ENCODE measurements at places on chromosomes 5 and 9. TPM values are rescaled to one million over a fixed set of nuclear protein-coding genes. Genes with fewer than 3 reads are reported as not detected.

The FOXD4L3 gene
- total RNA-seq, result not detected

- DNase-seq, result no peak
These were observed 10.6 kb upstream of the F2RL1 start for GRCh38 chr5:76808141-76808691.

GRCh38 chr9:133059623-133060022 is 2.2 kb upstream of the CEL start:
- no peak for DNase-seq

The BARHL1 gene
- total RNA-seq, result not detected

DNA sequence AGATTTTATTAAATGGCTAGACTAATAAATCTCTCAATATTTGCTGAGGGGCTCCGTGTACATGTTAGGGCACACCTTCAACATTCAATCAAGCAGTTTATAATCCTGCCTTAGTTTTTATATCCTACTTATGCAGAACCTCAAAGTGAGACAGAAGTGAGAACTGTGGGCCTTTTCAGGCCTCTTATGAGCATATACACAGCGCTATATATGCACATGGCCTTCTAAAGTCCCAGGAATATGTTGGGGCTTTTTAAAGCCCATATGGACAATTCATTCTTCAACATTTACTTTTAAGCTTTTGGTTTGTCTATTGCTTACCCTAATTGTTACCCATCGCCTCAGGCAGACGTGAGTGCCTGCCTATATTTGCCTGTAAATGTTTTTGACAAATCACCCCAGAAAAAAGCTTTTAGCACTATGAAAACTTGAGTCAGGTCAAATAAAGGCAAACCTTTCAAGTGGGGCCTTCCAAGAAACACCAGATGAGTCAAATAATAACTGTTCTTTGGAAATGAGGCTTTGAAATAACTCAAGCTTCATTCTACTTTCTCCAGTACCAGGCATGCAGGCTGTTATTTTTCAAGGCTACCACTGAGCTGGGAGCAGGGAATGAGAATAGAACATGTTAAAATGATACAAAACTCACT is 58.2 kb downstream of the ESM1 start:
- no peak for DNase-seq

DNA sequence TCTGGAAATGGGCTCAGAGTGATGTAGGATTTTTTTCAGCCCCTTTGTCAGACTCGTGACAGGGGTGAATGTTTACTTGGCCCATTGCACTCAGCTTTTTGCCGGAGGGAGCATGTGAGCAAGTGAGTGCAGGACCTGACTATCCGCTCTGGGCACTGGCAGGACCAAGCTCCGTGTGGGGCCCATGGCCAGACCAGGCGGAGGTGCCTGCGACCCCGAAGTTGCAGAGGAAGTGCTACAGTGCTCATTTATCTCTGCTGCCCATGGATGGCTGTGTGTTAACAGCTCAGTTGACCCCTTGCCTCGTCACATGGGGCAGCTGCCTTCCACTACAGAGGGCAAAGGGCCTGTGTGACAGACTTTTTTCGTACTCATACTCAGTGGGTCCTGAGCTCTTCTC is 744.3 kb downstream of the IRX1 start:
- no peak for DNase-seq

GRCh38 chr5:127186657-127187056 is 103.9 kb upstream of the MEGF10 start:
- DNase-seq, result no peak

The PCDHGC4 gene
- total RNA-seq, result 4.1 TPM

The NUTM2G gene
- total RNA-seq, result not detected

DNA sequence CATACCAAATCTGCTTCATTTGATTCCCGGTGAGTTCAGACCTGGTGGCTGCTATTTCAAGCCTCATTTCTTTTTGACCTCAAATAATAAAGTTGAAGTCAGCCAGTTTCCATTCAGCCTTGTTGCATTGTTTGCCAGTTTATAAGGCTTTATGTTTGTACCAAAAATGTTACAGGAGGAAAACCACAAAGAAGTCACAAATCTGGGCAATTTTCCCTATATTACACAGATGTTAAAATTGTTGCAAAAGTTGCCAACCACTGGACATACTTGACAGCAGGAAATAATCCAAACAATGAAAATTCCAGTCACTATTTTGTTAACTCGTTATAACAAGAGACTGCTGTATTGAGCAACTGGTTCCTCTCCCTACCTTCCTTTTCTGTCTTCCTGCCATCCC is 1325.0 kb upstream of the DMAC1 start:
- no peak for DNase-seq

DNA sequence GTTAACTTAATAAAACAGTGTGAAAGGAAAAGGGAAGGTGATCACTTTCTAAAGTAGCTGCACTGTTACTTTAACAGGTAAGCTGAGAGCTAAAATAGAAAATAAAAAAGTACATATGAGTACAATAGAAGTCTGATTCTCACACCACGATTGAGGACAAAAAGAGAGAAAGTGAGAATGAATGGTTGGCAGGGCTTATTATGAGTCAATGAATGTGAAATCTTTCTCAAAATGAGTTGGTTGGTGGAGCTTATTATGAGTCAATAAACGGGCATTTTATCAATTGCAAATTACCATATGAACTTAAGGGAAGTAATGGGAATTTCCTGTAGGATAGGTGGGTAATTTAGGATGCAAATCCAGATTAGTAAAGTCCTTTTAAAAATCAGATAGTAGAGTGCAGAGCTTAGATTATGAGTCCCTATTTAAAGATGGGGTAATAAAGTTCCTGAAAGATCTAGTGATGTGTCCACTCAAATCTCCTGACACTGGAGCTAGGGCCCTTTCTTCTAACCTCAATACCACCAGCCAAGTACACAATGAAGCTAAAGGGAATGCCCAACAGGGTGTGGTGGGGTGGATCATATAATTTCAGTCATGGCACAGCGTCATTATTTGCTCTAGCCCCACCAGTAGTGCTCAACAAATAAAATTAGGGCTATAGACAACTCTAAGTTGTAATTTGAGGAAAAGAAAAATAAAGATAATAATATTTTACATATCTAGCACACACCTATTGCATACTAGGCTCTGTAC is 21.1 kb upstream of the TLR4 start:
- DNase-seq, result no peak

- DNase-seq, result no peak
These were observed 157.5 kb downstream of the MAPKAP1 start for GRCh38 chr9:125549465-125549871.

The APBB3 gene
- total RNA-seq, result 21.6 TPM

The IL11RA gene
- total RNA-seq, result 13.3 TPM

DNA sequence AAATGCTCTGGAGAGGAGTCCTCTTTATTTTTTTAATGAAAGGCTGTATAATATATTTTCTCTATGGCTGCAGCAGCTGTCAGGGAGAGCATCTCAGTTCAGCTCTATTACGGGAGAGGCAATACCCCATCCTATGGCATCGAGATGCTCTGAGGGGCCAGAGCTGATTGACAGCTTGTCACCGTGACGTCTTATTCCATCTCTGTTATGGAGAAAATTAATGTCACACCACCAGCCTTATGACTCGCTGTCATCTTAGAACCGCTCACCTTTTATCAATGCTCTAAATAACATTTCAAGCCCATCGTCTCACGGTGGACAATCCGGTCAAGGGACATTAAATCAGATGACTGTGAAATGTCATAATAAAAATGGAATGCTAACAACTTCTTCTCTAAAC is 273.5 kb downstream of the SLF1 start:
- DNase-seq, result no peak

- no peak for DNase-seq
These were observed 611 bp downstream of the CIZ1 start for GRCh38 chr9:128190516-128191405.

DNA sequence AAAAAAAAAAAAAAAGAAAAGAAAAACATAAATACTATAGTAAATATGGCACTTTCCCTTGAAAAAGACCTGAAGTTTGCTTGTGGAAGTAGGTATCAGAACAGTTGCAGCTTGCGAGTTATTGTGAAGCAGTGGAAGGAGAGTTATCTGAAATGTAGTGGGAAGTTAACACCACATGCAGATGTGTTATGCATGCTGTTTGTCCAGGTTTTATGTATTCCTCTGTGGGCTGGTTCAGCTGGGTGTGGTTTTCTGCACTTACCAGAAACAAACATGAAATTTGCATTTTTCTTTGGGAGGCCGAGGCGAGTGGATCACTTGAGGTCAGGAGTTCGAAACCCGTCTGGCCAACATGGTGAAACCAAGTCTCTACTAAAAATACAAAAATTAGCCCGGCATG is 42.1 kb upstream of the CTNNA1 start:
- no peak for DNase-seq

The RIGI gene
- 6.6 TPM for total RNA-seq

The RACK1 gene
- total RNA-seq, result 1,928 TPM

The FOXI1 gene
- not detected for total RNA-seq

The EFNA5 gene
- total RNA-seq, result 9.0 TPM

GRCh38 chr9:136798708-136799078 is 2.6 kb downstream of the CCDC183 start:
- no peak for DNase-seq

The HRCT1 gene
- total RNA-seq, result 7.6 TPM

GRCh38 chr9:7653262-7653661 is 146.3 kb downstream of the DMAC1 start:
- no peak for DNase-seq

DNA sequence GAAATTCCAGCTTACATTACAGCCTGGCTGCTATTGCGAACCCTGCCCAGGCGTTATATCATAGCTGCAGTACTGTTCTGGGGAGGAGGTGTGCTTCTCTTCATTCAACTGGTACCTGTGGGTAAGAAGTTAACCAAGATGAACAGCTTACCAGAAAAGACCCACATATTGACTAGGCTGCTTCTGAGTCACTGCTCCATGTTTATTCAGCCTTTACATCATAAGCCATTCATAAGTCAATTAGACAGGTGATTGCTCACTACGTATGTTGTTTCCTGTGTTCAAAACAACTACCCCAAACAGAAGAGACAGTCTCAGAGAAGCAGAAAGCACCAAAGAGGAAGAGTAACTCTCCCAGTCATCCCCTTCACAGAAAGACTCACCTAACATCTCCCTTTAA is 34.7 kb upstream of the SLC22A5 start:
- DNase-seq, result no peak

GRCh38 chr9:131469951-131470350 is 32.8 kb upstream of the POMT1 start:
- DNase-seq, result no peak

- DNase-seq, result no peak
These were observed 25.4 kb upstream of the NR3C1 start for GRCh38 chr5:143428738-143429420.

- no peak for DNase-seq
These were observed 20.7 kb upstream of the C5orf47 start for GRCh38 chr5:173968154-173968797.

DNA sequence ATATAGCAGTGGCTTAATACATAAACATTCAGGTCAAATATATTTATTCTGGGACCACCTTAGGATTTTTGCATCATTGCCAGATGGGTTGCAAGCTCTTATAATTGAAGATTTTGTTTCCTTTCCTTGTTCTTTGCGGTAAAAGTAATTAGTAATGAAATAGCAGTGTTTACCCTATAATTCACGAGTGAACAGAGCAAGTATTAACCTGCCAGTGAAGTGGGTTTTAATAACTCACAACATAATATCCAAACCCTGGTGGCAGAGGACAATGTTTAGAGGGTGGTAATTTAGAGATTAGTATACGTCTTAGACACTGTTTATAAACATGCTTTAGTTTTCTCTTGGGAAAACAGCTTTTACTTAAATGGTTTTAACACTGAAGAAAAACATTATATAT is 11.8 kb downstream of the ARL14EPL start:
- DNase-seq, result no peak

- no peak for DNase-seq
These were observed 242.5 kb upstream of the RIOK2 start for GRCh38 chr5:97425511-97425910.

The NEUROG1 gene
- total RNA-seq, result not detected

GRCh38 chr5:157859227-157859575 is 256 bp upstream of the CLINT1 start:
- no peak for DNase-seq

The SLC45A2 gene
- not detected for total RNA-seq

The C9orf153 gene
- 1.2 TPM for total RNA-seq

DNA sequence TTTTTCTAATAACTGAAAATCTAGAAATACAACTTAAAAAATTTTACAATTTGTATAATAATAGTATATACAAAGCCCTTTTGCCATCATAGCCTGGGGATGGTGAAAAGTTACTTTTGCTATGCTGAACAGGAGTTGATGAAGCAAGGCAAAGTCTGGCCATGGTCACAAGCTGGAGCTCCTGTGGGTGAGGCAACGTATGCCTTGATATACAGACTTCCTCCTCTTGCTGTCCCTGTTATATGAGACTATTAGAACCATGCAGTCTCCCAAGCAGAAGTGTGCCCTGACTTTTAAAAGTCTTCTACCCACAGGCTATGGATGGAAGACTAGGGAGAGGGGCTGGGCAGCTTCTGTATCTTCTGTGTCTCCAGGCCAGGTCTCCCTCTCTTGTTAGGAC is 15.7 kb downstream of the FAM151B start:
- no peak for DNase-seq

The FNIP1 gene
- 64.1 TPM for total RNA-seq

The CCDC192 gene
- total RNA-seq, result not detected

DNA sequence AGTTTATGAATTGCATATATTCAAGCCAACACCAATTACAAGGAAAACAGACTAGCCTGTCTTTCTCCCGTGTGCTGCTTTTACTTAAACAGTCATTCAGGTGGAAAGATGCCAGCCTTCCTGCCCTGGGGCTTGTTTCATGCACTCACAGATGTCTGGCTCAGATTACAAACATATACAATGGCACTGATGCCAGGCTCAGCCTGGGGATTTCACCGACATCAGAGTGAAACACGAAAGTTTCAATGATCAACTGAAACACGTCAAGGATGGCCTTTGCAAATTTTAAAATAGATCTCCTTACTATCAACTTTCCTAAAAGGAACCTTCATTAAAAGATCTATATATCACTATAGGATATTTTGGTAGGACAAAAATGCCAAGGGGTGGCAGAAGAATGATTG is 1576.5 kb downstream of the EFNA5 start:
- DNase-seq, result no peak

DNA sequence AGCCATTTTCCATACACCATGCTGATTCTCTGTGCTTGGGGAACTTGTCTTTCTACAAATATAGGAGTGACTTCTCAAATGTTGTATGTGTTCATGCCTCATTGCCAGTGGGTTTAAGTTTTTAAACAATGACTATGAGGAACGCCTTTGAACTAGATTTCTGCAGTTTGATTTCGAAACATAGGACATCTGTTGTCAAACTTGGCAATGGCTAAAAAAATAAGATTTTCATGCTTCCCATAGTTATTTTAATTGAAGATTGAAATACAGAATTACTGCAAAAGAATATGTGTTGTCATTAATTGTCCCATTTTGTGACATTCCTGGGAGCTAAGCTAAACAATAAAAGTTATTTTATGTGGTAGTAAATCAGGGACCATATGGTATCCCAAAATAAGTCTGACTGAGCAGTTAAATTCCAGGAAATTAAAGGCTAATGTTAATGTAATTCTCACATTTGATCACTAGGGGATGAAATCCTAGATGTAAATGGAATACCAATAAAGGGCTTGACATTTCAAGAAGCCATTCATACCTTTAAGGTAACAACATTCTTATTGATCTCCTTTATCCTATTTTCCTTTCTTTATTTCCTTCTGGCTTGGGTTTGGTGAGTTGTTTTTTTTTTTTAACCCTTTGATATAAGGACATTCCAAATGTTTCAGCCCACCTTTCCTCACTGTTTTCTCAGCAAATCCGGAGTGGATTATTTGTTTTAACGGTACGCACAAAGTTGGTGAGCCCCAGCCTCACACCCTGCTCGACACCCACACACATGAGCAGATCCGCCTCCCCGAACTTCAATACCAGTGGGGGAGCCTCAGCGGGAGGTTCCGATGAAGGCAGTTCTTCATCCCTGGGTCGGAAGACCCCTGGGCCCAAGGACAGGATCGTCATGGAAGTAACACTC is 116.7 kb downstream of the GOLPH3 start:
- no peak for DNase-seq

The PCDHGC5 gene
- total RNA-seq, result 2.8 TPM
